ENCODE measurements at places on chromosomes 4 and X. TPM values are rescaled to one million over a fixed set of nuclear protein-coding genes. Genes with fewer than 3 reads are reported as not detected.
A peak's percentile ranks its signal among the peaks of the same experiment; 100 is the strongest.

MAGEA9B gene
- not detected for total RNA-seq

DNA sequence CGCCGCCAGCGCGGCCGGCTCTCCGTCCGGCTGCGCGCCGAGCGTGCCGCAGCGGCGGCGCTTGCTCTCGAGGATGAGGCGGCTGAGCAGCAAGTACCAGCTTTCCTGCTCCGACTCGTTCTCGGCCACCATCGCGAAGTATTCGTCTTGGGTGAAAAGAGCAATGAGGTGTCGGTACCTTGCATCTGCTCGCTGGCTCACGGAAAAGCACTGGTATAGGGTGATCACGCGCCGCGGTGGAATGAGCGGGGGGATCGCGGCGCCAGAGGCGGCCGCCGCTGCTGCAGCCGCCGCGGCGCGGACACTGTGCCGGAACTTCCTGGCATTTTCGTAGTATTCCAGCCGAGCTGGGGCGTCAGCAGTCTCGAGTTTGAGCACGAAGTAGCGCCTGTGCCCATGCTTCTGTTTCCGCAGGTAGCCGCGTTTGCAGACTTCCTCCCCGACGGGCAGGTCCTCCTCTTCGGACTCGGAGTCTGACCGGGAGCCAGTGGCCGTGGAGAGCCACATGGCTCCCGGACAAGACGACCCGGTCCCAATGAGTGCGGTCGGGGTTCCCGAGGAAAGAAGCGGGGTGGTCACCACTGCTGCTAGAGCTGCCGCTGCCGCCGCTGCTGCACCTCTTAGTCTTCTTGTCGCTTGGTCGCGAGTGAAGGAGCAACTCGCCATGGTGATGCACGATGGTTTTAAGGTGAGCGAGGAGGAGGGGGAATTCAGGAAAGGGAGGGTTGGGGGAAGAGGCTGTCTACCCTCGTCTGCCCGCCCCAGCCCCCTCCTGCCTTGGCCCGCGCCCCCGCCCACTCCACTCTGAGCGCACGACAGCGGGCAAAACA, 469 bp downstream of the IRS4 start:
- H3K4me1 ChIP-seq: no peaks in the 10 kb centered on the region
- H3K4me3 ChIP-seq: no peak overlapping the region
- H3K27ac ChIP-seq: no peak overlapping the region
- no peak for DNase-seq
- no peaks in the 10 kb centered on the region for H3K27me3 ChIP-seq

DNA sequence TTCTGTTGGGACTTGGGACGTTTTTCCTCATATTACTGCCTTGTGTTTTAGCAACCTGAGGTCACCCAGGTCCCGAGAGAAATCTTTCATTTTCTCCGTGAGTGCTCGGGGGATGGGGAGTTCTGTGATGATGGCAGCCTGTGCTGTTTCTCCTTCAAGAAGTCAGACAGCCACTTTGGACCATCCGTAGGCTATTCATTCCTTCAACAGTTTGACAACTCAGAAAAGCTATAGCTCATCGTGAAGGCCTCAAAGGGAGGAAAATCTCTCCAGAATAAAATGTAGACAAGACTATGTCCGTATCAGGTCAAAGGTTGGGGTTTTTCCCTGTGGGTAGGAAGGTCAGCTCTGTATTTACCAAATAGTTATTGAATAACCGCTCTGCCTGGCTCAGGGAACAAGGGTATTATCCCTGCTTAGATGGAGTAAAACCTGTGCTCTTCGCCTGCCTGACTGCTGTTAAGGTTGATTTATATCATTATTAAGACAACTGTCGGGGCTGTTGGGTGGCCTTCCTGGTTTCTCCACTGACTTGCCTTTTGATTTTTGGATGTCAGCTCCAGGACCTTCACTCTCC, 36.6 kb downstream of the FAM114A1 start:
- no peak overlapping the region for H3K27ac ChIP-seq
- no peaks in the 10 kb centered on the region for H3K36me3 ChIP-seq
- H3K27me3 ChIP-seq: no peaks in the 10 kb centered on the region
- no peak overlapping the region for H3K4me3 ChIP-seq
- no peaks in the 10 kb centered on the region for H3K4me1 ChIP-seq
- no peak for DNase-seq

GRCh38 chr4:124105212-124105611, 607.3 kb downstream of the ANKRD50 start:
- no peak overlapping the region for H3K4me3 ChIP-seq
- H3K4me1 ChIP-seq: no peaks in the 10 kb centered on the region
- H3K36me3 ChIP-seq: no peaks in the 10 kb centered on the region
- H3K27me3 ChIP-seq: no peaks in the 10 kb centered on the region
- no peak for DNase-seq
- H3K27ac ChIP-seq: no peak overlapping the region

HOPX gene
- 171 TPM for total RNA-seq

GRCh38 chr4:144894573-144894972, 203.4 kb downstream of the ANAPC10 start:
- H3K27me3 ChIP-seq: no peaks in the 10 kb centered on the region
- DNase-seq: no peak
- H3K4me3 ChIP-seq: no peak overlapping the region
- no peak overlapping the region for H3K27ac ChIP-seq
- H3K36me3 ChIP-seq: no peaks in the 10 kb centered on the region

GRCh38 chr4:162015090-162015489, 148.7 kb downstream of the FSTL5 start:
- no peak overlapping the region for H3K4me3 ChIP-seq
- H3K27me3 ChIP-seq: no peaks in the 10 kb centered on the region
- H3K4me1 ChIP-seq: no peaks in the 10 kb centered on the region
- no peak for DNase-seq
- H3K36me3 ChIP-seq: no peaks in the 10 kb centered on the region

FREM3 gene
- total RNA-seq: not detected

- H3K36me3 ChIP-seq: no peaks in the 10 kb centered on the region
- H3K4me1 ChIP-seq: no peaks in the 10 kb centered on the region
- DNase-seq: no peak
Measured at GRCh38 chr4:71231129-71232055, 107.4 kb upstream of the SLC4A4 start.

MSANTD1 gene
- 0.38 TPM for total RNA-seq

GRCh38 chr4:183402771-183403170, 41.7 kb upstream of the CDKN2AIP start:
- no peaks in the 10 kb centered on the region for H3K36me3 ChIP-seq
- H3K27ac ChIP-seq: no peak overlapping the region
- no peak for DNase-seq
- no peaks in the 10 kb centered on the region for H3K27me3 ChIP-seq

DNA sequence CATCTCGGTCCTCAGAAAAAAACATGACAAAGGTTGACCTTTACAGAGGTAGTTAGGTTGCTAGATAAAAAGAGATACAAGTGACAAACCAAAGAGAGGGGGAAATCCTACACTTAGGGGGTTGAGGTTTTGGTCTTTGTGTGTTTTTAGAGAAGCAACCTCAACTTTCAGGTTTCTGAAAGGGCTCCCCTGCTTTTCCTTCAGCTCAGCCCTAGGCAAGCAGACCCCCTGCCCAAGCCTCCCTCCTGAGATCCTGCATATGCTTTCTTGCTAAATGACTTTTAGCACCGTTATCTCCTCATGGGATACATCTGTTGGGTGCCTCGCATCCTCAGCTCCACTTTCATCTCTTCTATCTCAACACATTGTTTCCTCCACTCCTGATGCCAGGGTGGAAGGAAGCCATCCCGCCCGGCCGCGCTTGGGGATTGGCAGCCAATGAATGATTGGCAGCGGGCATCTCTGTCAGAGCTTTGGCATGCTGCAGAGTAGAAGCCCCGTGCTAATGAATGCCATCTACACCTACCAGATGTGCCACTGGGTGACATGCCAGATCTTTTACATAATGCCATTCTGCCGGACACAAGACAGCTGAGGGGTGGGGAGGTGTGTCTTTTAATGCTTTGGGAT, 15.0 kb upstream of the PRDM8 start:
- H3K27me3 ChIP-seq: no peaks in the 10 kb centered on the region
- DNase-seq: no peak
- H3K27ac ChIP-seq: peak overlapping the region; percentile 5
- peaks cover 36% of the 10 kb centered on the region for H3K4me1 ChIP-seq

FOXR2 gene
- total RNA-seq: not detected

- H3K27me3 ChIP-seq: no peaks in the 10 kb centered on the region
- no peak overlapping the region for H3K27ac ChIP-seq
- no peak overlapping the region for H3K4me3 ChIP-seq
- no peaks in the 10 kb centered on the region for H3K36me3 ChIP-seq
- no peak for DNase-seq
- H3K4me1 ChIP-seq: peaks cover 17% of the 10 kb centered on the region
Measured at GRCh38 chrX:135543924-135544323, 23.5 kb downstream of the INTS6L start.

CLDN22 gene
- total RNA-seq: not detected

DNA sequence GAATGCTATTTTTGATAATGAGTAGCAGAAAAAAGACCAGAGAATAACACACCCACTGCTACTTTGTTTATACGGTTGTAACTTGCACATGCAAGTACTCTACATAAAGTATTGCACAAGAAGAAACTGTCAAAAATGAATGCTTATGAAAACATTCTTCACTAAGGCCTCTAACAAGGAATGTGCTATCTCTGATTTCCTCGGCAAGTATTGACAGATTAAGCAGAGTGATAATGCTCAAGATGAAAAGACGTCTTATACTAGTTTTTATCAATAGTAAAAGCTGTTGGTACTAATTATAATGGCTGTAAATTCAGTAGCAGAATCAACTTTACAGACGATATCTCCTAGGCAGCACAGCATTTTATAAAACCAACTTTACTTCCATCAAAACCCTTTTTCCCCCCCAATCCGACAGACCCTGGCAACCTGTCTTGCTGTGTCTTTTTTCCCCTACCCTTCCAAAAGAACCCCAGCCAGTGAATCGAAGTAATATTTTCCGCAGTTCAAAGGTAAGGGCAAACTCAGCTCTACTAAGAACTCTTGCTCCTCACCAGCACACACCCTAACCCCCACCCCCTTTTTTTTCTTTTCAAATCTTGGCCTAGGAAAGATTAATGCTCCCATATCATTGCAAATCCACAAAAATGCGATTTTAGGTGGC, 1.5 kb downstream of the FRYL start:
- H3K4me1 ChIP-seq: peaks cover 51% of the 10 kb centered on the region
- H3K4me3 ChIP-seq: peak overlapping the region; percentile 91
- no peaks in the 10 kb centered on the region for H3K27me3 ChIP-seq
- peak overlapping the region; percentile 72 for H3K27ac ChIP-seq

SPARCL1 gene
- not detected for total RNA-seq

- H3K27ac ChIP-seq: no peak overlapping the region
- DNase-seq: no peak
- no peaks in the 10 kb centered on the region for H3K4me1 ChIP-seq
- H3K27me3 ChIP-seq: no peaks in the 10 kb centered on the region
- H3K36me3 ChIP-seq: no peaks in the 10 kb centered on the region
Measured at GRCh38 chr4:104524591-104524990, 29.9 kb upstream of the CXXC4 start.

PDE6B gene
- 10.1 TPM for total RNA-seq

DNA sequence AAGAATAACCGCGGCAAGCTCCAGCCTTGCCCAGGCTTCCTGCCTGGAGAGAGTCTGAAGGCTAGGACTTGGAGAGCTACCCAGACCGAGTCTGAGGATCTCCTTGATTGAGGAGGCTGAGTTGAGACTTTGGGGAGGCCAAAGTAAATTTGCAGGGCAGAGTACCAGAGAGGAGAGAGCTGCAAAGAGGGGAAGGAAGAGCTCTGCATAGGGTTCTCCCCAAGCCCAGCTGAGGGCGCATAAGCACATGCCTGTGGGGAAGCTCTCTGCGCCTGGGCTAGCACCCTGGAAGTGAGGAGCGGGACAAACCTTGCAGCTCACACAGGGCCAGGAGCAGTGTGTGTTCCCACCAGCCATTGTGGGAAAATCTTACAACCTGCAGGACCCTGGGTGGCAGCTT, 56.1 kb downstream of the FAM193A start:
- H3K4me3 ChIP-seq: no peak overlapping the region
- H3K27ac ChIP-seq: no peak overlapping the region
- no peaks in the 10 kb centered on the region for H3K27me3 ChIP-seq

MAMLD1 gene
- total RNA-seq: 6.2 TPM

DNA sequence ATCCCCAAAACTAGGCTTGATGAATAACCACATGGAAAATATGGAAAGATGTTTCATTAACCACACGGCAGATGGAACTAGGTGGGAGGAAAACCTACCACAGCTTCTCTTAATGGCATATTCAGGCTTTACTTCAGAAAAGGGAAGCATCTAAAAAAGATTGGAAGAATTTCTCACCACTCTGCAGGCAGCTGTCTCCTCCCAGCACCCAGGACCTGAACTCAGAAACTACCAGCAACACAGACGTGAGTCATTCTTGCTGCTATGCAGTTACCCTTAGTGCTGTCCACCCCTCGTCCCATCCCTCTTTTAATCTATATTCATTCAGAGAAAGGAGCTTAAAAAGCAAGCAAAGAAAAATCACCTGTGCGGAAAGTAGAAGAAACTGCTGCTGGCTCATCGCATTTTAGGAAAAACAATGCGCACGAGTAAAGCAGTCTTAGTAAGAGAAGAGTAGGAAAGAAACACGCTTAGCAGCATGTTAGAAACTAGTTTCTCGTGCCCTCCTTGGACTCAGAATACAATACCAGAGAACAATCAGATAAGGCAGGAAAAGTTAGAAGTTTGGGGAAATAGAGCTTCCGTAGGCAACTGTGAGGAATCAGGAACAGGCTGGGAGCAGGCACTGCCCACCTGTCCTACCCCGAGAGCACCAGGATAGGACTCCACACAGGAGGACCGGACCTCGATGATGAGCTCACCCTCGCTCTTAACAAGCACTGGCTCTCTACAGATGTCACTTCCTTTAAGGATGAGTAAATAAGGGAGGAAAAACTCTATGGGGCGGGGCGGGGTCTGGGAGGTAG, 48.1 kb upstream of the ENPP6 start:
- DNase-seq: no peak
- no peaks in the 10 kb centered on the region for H3K27me3 ChIP-seq
- H3K27ac ChIP-seq: no peak overlapping the region
- no peak overlapping the region for H3K4me3 ChIP-seq
- no peaks in the 10 kb centered on the region for H3K36me3 ChIP-seq
- peaks cover 20% of the 10 kb centered on the region for H3K4me1 ChIP-seq

USP46 gene
- 16.9 TPM for total RNA-seq

GRCh38 chr4:183635741-183636140, 23.2 kb downstream of the RWDD4 start:
- no peak for DNase-seq
- H3K36me3 ChIP-seq: no peaks in the 10 kb centered on the region
- H3K27ac ChIP-seq: no peak overlapping the region
- no peak overlapping the region for H3K4me3 ChIP-seq
- H3K27me3 ChIP-seq: no peaks in the 10 kb centered on the region

- DNase-seq: no peak
- H3K36me3 ChIP-seq: no peaks in the 10 kb centered on the region
- no peak overlapping the region for H3K4me3 ChIP-seq
- H3K4me1 ChIP-seq: peaks cover 5% of the 10 kb centered on the region
Measured at GRCh38 chrX:38332505-38332904, 5.2 kb upstream of the RPGR start.

MAGEC1 gene
- not detected for total RNA-seq

DNA sequence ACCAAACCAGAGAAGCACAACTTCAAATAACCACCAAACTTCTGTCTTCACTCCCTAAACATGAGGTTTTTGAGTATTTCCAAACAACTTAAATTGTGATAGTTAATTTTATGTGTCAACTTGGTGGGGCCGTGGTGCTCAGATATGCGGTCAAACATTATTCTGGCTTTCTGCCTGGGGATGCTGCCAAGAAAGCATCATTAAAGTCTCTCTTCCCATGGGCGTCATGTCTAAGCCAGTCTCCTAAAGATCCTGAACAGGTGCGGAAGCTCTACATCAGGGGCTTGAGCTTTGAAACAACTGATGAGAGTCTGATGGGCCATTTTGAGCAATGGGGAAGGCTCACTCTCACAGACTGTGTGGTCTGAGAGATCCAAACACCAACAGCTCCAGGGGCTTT, 24.1 kb upstream of the SOD3 start:
- H3K4me3 ChIP-seq: no peak overlapping the region
- H3K27me3 ChIP-seq: no peaks in the 10 kb centered on the region
- no peak for DNase-seq
- no peaks in the 10 kb centered on the region for H3K36me3 ChIP-seq

CXorf49 gene
- not detected for total RNA-seq

Measured in CD8-positive, alpha-beta memory T cell (primary cell).